ENCODE measurements at places on chromosomes 16 and 17. TPM values are rescaled to one million over a fixed set of nuclear protein-coding genes. Genes with fewer than 3 reads are reported as not detected.

Gene C1QBP
- total RNA-seq, result 93.0 TPM

Gene SLC35G6
- not detected for total RNA-seq

Gene ATP2A1
- total RNA-seq, result not detected

Gene CACNG4
- total RNA-seq, result 12.5 TPM

Gene HSD17B2
- total RNA-seq, result not detected

Gene DHRS13
- total RNA-seq, result 14.2 TPM

Gene ELMO3
- 0.33 TPM for total RNA-seq

Gene PGAP6
- total RNA-seq, result 53.5 TPM

Gene CEP131
- 10.6 TPM for total RNA-seq

Gene ITGA3
- 71.6 TPM for total RNA-seq

Gene RNF227
- total RNA-seq, result 6.3 TPM

DNA sequence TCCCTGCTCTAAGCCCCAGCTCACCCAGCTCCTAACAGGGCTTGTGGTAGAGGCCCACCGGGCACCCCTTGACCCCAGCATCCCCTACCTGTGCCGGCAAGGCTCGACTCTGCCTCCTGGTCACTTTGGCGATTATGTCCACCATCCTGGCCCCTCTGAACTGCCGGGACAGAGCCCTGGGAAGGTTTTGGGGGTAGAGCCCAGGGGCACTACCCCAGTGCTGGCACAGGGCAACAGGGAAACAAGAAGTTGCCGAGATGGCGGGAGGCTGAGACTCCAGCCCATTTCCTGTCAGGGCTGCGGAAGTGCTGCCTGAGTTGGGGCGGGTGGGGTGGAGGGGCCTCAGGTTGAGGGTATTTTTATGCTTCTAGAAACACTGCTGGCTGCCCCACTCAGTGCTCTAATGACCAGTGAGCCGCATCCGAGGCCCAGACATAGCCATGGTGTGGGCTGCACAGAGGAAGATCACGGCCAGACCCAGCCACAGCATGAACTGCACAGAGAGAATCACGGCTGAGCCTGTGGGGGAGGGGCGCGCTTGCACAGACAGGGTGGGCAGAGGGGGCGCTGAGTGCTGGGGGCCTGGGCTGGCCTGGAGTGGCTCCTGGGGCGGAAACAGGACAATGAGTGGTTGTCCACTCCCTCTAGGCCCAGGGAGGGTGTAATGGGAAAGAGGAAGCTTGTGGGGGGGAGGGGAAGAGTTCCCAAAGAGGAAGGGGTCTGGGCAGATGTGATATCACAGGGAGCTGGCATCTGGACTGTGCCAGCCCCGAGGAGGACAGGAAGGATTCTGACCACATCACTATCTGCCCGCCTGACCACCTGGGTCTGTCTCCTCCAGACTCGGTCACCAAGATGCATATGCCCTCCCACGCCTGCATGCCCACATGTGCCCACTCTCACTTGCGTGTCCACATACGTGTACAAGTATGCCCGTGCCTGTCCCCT is 22.3 kb downstream of the ARHGAP27 start:
- peaks cover 38% of the 10 kb centered on the region for H3K4me1 ChIP-seq
- peak overlapping the region; percentile 66 for H3K27ac ChIP-seq
- no peak for DNase-seq
- no peaks in the 10 kb centered on the region for H3K36me3 ChIP-seq
- no peaks in the 10 kb centered on the region for H3K27me3 ChIP-seq

DNA sequence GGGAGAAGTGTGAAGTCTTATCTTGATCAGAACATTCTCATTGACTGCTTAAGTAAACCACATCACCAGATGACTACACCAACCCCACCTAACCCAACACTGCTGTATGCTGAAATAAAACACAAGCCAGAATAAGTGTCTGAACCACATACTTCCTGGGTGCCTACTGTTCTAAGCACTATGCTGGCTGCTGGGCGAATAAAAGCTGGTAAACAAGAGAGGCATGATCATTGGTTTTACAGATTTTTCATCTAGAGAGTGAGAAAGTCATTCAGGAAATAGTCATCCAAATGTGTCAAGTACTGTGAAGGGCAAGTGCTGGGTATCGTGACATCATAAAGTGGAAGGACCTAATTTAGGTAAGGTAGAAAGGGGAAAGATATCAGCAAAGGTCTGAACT is 199.0 kb upstream of the SOX9 start:
- no peaks in the 10 kb centered on the region for H3K27me3 ChIP-seq
- H3K4me1 ChIP-seq, result no peaks in the 10 kb centered on the region
- DNase-seq, result no peak
- no peaks in the 10 kb centered on the region for H3K36me3 ChIP-seq

DNA sequence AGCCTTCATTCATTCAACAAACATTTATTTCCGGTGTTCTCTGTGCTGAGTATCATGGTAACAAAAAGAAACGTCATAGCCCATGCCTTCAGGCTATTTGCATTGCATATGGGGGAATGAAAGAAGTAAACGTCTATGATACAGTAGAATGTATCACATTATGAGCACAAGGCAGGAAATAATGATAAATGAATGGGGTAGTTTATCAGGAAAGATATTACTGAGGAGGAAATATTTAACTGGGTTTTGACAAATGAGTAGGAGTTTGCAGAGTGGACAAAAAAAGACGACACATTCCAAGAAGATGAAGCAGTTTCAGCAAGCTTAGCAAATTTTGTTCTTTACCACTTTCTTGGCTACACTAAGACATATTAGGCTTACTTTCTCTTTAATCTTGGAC is 1.3 kb upstream of the KRTAP4-7 start:
- H3K27me3 ChIP-seq, result no peaks in the 10 kb centered on the region
- no peak overlapping the region for H3K4me3 ChIP-seq
- H3K4me1 ChIP-seq, result no peaks in the 10 kb centered on the region
- H3K27ac ChIP-seq, result no peak overlapping the region
- no peak for DNase-seq
- H3K36me3 ChIP-seq, result no peaks in the 10 kb centered on the region

- H3K36me3 ChIP-seq, result no peaks in the 10 kb centered on the region
- H3K4me1 ChIP-seq, result no peaks in the 10 kb centered on the region
- no peak overlapping the region for H3K4me3 ChIP-seq
Measured at GRCh38 chr16:65421596-65421995, 299.7 kb upstream of the CDH11 start.

DNA sequence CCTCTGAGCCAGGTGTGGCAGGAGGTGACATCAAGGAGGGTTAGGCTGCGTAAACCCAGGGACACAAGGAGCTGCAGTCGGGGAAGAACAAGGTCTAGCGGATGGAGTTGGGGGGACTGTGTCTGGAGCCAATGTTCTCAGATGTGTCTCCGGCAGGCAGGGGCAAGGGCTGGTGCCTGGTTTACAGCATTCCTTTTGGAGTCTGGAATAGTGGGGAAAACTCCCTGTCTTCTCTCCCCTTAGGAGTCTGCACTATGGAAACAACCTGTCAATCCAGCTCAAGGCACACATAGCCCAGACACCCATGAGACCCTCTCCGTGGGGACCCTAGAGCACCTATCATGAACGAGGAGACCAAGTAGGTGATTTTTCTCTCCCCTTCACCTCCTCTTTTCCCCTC is 27.5 kb downstream of the NLRC5 start:
- H3K36me3 ChIP-seq, result peaks cover 43% of the 10 kb centered on the region
- H3K27ac ChIP-seq, result no peak overlapping the region
- no peak overlapping the region for H3K4me3 ChIP-seq
- H3K27me3 ChIP-seq, result no peaks in the 10 kb centered on the region

DNA sequence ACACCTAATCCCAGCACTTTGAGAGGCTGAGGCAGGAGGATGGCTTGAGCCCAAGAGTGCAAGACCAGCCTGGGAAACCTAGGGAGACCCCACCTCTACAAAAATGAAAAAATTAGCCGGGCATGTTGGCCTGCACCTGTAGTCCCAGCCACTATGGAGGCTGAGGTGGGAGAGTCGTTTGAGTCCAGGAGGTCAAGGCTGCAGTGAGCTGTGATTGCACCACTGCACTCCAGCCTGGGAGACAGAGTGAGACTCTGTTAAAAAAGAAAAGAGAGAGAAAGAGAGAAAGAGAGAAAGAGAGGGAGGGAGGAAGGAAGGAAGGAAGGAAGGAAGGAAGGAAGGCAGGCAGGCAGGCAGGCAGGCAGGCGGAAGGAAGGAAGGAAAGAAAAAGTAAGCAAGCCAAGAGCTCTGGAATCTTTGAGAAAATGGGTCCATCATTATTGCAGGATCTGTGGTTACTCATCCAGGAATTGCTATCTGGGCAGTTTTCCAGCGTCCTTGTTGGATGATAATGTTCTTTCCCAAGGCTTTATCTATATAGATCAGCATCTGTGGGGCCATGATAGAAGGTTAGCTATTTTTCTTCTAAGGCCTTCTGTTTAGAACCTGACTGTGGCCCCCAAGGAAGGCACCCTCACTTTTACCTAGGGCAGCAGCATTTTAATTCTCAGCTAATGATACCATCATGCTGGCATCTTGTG is 533.2 kb upstream of the CDH5 start:
- DNase-seq, result no peak
- no peak overlapping the region for H3K4me3 ChIP-seq
- no peaks in the 10 kb centered on the region for H3K27me3 ChIP-seq
- H3K36me3 ChIP-seq, result no peaks in the 10 kb centered on the region
- H3K27ac ChIP-seq, result no peak overlapping the region
- H3K4me1 ChIP-seq, result no peaks in the 10 kb centered on the region

DNA sequence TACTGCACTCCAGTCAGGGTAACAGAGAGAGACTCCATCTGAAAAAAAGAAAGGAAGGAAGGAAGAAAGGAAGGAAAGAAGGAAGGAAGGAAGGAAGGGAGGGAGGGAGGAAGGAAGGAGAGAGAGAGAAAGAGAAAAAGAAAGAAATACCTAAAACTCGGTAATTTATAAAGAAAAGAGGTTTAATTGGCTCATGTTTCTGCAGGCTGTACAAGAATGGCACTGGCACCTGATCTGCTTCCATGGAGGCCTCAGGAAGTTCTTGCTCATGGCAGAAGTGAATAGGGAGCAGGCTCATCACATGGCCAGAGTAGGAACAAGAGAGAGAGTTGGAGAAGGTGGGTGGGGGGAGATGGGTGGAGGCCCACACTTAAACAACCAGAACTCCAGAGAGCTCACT is 215.2 kb upstream of the IRX3 start:
- H3K4me1 ChIP-seq, result peaks cover 5% of the 10 kb centered on the region
- no peak for DNase-seq
- H3K4me3 ChIP-seq, result no peak overlapping the region
- no peaks in the 10 kb centered on the region for H3K36me3 ChIP-seq
- H3K27ac ChIP-seq, result no peak overlapping the region

DNA sequence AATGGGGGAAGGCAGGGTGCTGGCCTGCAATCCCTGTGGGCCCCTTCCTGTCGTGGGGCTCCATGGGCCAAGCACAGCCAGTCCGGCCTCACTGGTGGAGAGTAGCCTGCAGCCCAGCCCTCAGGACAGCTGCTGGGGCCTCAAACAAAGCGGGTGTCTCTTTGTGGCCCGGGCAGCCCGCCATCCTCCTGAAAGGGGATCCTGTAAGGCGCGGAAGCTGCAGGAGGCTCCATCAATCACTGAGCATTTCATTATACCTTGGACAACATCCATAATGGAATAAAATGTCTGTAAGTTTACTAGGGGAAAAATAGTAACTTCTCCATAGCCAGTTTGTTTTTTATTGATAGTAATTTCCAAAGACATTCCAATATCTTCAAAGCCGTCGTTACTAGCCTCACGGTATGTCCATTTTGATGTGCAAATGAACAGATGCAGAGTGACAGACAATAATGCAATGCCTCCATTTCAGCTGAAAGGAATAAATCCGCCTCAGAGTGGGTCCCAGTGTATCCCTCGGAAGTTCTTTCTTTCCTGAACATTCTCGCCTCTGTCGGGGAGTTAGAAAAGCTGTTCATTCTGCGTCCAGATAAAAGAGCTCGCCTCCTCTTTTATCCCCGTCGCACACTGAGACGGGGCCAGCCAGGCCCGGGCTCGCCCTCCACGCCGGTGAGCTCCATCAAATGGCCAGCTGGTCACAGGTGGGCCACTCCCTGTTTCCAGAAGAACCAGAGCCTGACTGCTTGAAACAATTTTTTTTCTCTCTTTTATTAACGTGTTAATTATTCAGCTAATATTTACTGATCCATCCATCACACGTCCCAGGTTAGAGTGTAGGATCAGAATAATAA is 14.4 kb downstream of the WSCD1 start:
- H3K4me1 ChIP-seq, result no peaks in the 10 kb centered on the region
- H3K4me3 ChIP-seq, result no peak overlapping the region
- H3K27me3 ChIP-seq, result peaks cover 6% of the 10 kb centered on the region
- no peak for DNase-seq
- H3K27ac ChIP-seq, result no peak overlapping the region
- H3K36me3 ChIP-seq, result peaks cover 7% of the 10 kb centered on the region

DNA sequence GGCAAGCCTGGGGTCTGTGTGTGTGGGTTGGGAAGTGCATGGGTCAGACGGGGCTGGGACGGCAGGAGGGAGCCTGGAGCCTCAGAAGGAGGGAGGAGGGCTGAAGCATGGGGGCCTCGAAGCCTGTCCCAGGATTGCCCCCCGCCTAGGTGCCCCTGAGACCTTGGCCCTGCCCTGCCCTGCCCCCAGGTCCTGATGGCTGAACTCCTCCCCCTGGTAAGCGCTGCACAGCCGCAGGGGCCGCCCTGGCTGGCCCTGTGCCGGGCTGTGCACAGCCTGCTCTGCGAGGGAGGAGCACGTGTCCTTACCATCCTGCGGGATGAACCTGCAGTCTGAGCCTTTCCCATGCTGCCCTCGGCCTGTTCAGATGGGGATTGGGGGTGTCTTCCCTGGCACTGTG is 4.4 kb downstream of the TEDC2 start:
- H3K36me3 ChIP-seq, result no peaks in the 10 kb centered on the region
- DNase-seq, result no peak
- no peak overlapping the region for H3K27ac ChIP-seq
- H3K4me3 ChIP-seq, result no peak overlapping the region

- no peaks in the 10 kb centered on the region for H3K36me3 ChIP-seq
- H3K4me3 ChIP-seq, result no peak overlapping the region
- peak overlapping the region; percentile 55 for H3K27ac ChIP-seq
- H3K4me1 ChIP-seq, result peaks cover 26% of the 10 kb centered on the region
- H3K27me3 ChIP-seq, result no peaks in the 10 kb centered on the region
- no peak for DNase-seq
Measured at GRCh38 chr17:64216338-64217248, 46.5 kb downstream of the TEX2 start.

DNA sequence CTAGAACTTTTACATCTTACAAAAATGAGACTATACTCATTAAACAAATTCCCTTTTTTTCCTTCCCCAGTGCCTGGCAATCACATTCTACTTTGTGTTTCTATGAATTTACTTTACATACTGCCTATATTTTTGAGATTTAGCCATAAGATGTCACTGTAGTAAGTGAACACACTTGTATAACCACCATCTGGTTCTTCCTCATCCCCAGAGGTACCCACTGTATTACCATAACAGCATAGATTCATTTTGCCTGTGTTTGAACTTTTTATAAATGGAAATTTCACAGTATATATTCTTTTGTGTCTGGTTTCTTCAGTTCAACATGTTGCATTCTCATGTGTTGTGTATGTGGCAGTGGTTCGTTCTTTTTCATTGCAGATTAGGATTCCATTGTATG is 15.8 kb downstream of the CYB5B start:
- no peak overlapping the region for H3K4me3 ChIP-seq
- no peaks in the 10 kb centered on the region for H3K36me3 ChIP-seq
- H3K4me1 ChIP-seq, result peaks cover 26% of the 10 kb centered on the region
- DNase-seq, result no peak
- no peaks in the 10 kb centered on the region for H3K27me3 ChIP-seq

Measured in esophagus muscularis mucosa (tissue), 4 donors.